ENCODE measurements at places on chromosomes 2 and 18. TPM values are rescaled to one million over a fixed set of nuclear protein-coding genes. Genes with fewer than 3 reads are reported as not detected.

DNA sequence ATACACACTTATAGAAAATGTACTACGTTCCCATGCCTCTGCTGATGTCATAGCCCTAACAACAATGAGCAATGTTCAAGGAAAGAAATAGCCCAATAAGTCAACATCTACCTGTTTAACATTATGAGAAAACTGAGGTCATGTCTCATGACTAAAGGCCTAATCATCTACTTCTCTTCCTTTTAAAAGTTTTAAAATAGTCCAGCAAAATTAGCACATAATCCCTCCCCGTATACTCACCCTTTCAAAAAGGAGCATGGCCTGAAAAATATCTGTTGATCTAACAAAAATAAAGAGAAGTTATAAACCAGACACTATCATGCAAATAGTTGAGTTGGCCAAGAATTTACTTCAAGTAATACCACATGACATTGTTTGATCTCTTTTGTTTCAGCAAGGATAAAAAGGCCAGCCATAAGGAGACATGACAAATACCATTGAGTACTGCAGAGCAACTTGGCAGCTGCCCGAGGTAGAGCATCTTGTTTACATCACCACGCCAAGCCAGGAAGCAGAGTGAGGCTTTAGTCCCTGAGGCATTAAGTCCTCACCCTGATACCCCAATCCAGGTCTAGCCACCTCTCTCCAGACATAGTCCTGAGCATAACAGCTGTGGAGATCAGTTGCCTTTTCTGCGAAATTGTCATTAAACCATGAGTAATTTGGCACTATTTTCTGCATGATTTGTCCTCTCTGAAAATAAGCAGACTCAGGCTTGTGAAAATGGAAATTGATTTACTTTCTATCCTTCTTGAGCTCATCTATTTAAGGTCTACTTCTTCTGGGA lies 137.4 kb upstream of the ETAA1 start:
- DNase-seq, result no peak

- no peak for DNase-seq
Measured at GRCh38 chr2:69509011-69509749, 71.9 kb upstream of the NFU1 start.

- DNase-seq, result no peak
Measured at GRCh38 chr2:97849881-97850528, 136.6 kb downstream of the ZAP70 start.

- no peak for DNase-seq
Measured at GRCh38 chr2:552906-553305, 124.3 kb downstream of the TMEM18 start.

- DNase-seq, result no peak
Measured at GRCh38 chr2:73451263-73451972, 65.8 kb downstream of the ALMS1 start.

DNA sequence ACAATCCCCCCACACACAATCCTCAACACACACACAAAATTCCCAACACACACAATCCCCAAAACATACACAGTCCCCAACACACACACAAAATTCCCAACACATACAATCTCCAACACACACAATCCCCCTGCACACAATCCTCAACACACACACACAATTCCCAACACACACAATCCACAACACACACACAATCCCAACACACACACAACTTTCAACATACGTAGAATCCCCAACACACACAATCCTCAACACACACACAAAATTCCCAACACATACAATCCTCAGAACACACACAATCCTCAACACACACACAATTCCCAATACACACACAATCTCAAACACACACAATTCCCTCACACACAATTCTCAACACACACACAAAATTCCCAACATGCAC lies 2.6 kb upstream of the PDCD1 start:
- DNase-seq, result no peak

DNA sequence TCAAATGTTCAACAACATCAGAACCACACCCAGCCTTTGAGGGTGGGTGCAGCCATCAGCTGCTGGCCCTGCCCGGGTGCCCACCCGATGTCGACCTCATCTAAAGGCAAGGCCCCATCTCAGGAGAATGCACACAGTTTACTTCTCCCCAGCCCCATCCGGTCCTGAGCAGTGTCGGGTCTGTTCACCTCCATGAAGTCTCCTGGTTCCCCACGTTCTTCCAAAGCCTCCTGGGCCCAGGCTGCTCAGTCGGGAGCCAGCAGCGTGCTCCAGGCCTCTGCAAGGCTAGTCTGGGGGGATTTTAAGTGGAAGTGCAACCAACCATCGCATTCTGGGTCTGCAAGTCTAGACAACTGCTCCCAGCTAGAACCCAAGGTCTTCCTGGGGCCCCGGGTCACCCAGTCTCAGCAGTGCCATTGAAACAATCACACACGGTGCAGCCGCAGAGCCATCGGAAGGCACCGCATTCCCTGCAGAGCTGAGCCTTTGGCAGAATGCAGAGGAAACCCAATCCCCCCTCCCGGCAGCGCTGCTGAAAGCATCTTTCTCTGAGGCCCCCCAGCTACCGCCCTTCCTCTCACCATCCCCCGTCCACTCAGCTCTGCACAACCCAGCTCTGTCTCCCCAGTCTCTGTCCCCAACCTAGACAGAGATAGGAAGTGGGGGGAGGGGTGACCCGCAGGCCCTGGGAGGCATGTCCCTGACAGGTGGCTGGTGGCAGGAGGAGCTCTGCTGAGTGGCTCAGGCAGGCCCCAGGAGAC lies 8.5 kb downstream of the ESPNL start:
- DNase-seq, result no peak

DNA sequence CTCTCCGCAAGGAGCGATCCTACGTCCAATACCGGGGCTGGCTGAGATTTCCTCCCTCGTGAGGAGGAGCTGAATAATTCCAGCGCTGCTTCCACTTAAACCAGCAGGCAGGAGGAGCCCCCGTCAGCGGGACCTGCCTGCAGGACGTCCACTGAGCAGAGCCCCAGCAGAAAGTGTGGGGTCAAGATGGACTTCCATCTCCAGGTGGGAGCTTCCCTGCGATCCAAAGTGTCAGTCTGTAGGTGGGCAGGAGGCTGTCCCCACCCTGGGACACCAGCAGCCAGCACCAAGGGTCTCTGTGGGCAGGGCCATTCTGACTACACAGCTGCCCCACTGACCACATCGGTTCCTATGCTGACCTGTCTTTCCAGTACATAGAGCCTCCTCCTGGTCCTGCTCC lies 462 bp upstream of the OTOS start:
- no peak for DNase-seq

DNA sequence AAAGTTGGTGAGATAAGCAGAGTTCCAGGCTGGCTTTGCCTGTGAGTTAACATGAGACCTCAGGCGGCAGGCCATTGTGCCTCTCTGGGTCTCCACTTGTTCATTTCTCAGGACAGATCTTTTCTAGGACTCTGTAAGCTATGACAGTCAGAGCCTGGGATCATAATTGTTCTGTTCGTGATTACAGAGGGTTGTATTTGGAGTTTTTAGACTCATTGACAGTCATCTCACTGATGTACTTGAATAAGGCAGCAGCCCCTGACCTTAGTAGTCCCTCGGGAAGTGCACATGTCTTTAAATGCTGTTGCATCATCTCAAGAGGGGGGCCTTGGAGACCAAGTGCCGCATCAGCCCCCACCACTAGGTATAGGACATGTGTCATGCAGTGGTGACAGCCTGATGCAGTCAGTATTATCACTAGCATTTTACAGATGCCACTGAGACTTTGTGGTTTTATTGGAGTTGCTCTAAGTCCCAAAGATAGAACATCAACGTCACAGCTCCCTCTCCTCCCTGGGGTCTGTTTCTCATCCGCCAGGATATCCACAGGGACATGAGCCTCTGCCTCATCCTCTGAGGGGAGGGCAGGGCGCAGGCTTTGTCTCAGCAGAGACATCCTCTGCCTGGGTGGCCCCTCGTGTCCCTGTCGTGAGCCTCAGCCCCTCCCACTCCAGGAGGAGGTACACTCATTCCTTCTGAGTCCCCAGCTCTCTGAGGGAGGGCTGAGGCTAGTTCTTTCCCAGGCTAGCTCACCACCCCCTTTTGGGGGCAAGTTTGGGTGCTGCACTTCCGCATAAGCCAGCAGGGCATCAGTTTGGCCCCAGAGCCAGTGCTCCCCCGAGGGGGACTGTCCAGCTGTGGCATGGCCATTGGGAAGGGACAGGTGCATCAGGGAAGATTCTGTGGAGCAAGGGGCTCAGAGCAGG lies 14.1 kb downstream of the GLI2 start:
- DNase-seq, result no peak

GRCh38 chr2:237043866-237044265 lies 41.8 kb upstream of the COPS8 start:
- DNase-seq, result no peak

- no peak for DNase-seq
Measured at GRCh38 chr2:29040552-29040951, 33.8 kb downstream of the PCARE start.

DNA sequence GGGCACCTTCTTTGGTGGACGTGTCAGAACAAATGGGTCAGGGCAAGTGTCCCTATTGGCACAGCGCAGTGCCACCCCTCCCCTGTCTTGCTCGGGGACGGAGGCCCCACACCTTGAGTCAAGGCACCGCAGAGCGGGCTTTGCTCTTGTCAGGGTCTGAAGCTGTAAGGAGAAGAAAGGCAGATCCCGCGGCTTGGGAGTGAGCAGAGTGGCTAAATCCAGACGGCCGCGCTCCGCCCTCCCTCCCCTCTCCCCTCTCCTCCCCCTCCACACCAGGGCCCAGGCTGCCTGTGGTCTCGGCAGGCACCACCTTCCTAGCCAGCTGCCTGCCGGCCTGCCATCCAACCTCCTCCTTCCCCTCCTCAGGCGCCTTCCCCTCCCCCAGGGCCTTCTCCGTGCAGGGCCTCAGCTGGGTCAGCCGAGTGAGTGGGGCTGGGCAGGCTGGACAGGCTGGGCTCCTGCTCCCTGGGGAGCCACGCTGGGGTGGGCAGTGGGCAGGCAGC lies 25.8 kb downstream of the SPEG start:
- no peak for DNase-seq

DNA sequence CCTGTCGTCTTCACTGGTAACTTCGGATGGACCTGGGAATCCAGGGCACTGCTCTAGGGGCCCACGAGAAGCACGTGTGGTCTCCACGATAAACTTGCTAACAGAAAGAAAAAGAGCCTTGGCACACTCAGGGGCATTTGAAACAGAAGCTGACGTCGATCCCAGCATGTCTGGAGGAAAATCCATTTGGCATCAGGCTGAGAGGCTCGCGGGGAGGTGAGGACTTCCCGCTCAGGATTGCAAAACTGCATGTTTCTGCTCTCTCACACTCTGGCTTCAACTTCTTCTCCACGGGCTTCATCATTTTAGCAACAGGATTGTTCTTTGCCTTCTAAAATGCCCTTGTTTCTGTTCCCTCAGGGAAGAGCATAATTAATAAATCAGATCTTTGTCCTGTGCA lies 181.7 kb upstream of the COPS8 start:
- no peak for DNase-seq

- no peak for DNase-seq
Measured at GRCh38 chr18:10771053-10771709, 245.4 kb downstream of the NAPG start.

DNA sequence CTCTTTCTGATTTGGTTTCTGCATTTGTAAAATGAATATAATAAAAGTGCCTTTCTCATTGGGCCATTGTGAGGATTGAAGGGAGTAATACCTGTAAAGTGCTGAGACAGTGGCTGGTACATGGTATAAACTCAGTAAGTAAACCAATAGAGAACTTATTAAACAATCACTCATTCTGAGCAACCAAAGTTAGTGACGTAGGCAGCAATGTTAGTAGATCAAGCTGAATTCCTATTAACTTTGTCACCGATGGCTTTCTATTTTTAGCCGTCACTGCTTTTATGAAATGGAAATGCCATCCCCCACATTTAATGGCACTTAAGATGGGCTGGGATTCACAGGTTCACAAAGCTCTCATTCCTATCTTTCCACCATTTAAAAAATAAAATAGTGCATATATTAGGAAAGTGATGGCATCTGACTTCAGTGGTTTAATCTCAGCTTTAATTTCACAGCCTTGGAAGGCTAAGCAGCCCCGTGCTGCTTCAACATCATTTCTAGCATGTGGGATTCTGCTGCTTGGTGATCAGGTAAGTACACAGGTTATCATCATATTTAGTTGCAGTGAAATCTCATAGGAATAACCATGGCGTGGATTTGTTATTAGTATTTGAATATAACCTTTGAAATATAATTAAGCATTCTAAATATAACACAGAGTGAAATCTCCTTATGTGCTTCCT lies 17.6 kb upstream of the PPP4R1 start:
- DNase-seq, result no peak

DNA sequence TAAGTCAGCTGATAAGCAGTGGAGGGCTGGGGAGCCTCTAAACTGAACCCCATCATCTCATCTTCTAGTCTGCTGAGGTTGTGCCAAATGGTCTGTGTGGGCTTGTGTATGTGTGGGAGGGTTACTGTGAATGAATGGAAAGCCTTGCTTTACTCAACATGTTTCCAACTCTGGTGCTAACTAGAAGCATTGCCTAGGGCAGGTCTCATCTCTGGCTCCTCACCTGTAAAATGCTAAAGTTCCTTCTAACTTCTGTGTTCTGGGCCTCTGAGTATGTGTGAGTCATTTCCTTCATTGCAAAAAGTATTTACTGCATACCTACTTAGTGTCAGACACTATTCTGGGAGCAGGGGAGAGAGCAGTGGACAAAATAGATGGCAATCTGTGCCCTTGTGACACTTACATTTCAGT lies 1.3 kb downstream of the LIPG start:
- DNase-seq, result no peak

DNA sequence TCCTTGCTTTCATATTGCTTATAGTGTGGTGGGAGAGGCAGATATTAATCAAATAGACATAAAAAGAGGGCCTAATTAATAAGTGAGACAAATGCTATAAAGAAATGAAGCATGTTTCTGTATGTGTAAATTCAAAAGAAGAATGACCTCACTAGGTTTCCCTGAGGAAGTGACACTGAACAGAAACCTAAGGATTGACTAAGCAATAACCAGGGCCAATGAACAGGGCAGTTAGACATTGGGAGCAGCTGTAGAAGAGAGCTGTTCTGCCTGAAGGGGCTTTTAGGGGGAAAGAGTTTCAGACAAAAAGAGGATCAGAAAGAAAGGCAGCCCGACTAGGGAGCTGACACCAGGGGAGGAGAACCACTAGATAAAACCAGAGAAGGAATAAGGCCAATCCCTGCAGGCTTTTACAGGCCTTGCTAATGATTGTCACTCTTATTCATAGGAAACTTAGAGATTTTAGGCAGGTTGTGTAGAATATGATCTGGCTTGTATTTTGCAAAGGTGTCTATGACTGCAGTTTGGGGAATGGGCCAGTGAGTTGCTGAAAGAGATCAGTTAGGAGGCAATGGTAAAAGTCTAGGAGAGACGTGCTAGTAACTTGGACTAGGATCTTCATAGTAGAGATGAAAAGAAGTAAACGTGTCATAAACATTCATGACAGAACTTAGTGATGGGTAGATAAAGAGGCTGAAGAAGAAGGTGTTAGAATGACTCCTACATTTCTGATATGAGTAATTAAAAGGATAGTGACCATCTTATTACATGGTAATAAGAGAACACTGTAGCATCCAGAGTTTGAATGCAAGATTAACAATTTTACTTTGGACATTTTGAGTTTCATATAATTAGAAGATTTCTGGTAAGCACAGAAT lies 26.8 kb upstream of the NABP1 start:
- no peak for DNase-seq

- DNase-seq, result no peak
Measured at GRCh38 chr2:85751627-85752026, 2.2 kb upstream of the ATOH8 start.

GREB1 gene
- total RNA-seq, result 0.23 TPM

REV1 gene
- total RNA-seq, result 48.0 TPM

CD8A gene
- 92.1 TPM for total RNA-seq

TUBA3D gene
- total RNA-seq, result not detected

B4GALT6 gene
- 1.5 TPM for total RNA-seq

DYNAP gene
- not detected for total RNA-seq

MAB21L4 gene
- not detected for total RNA-seq

CPO gene
- not detected for total RNA-seq

DHRS9 gene
- total RNA-seq, result not detected

AKAIN1 gene
- not detected for total RNA-seq

CNDP1 gene
- not detected for total RNA-seq

Data from T-cell (primary cell).